NCI-H524 (cell line): ENCODE measurements at places on chromosomes 4 and X.

GRCh38 chr4:141759796-141760425 is 123.5 kb downstream of the IL15 start:
- no peak for DNase-seq

GRCh38 chr4:56183344-56183959 is 203.8 kb downstream of the AASDH start:
- no peak for DNase-seq

- peak; percentile 68 for DNase-seq
These were observed 16.0 kb downstream of the UTP3 start for GRCh38 chr4:70704215-70704930.

- DNase-seq = no peak
These were observed 815.8 kb downstream of the TRIML1 start for GRCh38 chr4:188955066-188955465.
